ENCODE measurements at places on chromosomes 11 and 22.

GRCh38 chr11:92141159-92141558 is 83.5 kb upstream of the FAT3 start:
- peaks cover 10% of the 10 kb centered on the region for H3K4me1 ChIP-seq
- H3K36me3 ChIP-seq: no peaks in the 10 kb centered on the region
- H3K4me3 ChIP-seq: no peak overlapping the region
- no peak overlapping the region for H3K27ac ChIP-seq
- H3K27me3 ChIP-seq: no peaks in the 10 kb centered on the region

GRCh38 chr22:41620589-41621098 is at the start of gene DESI1:
TSS of gene DESI1 (minus strand) at chr22:41621043. CDS start at chr22:41620839, 204 bp downstream.
- H3K27ac ChIP-seq: peak within 1 kb of the TSS; percentile 99
- H3K4me1 ChIP-seq: peaks cover 22% of the 10 kb centered on the region
- H3K4me3 ChIP-seq: peak within 1 kb of the TSS; percentile 97
- H3K27me3 ChIP-seq: no peaks in the 10 kb centered on the region
- no peak for DNase-seq

DNA sequence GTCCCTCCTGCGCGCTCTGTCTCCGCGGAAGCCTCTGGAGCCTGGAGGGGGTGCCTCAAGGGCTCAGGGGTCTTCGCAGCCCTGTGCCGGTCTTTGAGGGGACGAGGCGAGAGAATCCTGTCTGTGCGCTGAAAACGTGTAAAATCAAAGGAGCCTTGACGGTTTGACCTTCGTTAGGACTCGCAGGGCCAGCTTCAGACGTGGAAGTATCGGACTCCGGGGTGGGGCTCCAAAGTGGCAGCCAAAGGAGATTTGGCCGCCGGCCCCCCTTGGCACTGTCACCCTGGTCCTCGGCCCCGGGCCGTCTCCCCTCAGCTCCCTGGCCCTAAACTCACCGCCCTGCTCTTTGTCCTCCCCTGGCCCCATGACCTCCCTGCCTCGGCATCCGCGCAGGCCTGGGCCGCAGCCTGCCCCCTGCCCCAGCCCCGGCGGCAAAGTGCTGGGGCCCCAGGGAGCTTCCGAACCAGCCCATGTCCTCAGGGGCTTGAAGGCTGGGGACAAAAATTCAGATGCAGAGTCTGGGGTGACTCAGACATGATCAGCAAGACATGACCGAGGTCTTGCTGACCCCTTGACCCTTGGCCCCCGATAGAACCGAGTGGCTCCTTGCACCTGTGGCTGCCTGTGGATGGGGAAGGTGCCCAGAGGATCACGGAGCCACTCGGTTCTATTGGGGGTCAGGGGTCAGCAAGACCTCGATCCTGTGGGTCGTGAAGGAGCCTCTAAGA is 6.9 kb upstream of the PHRF1 start:
- peaks cover 3% of the 10 kb centered on the region for H3K4me1 ChIP-seq
- H3K27ac ChIP-seq: no peak overlapping the region
- H3K4me3 ChIP-seq: peak overlapping the region; percentile 73
- no peaks in the 10 kb centered on the region for H3K36me3 ChIP-seq
- H3K27me3 ChIP-seq: peaks cover 7% of the 10 kb centered on the region
- no peak for DNase-seq

DNA sequence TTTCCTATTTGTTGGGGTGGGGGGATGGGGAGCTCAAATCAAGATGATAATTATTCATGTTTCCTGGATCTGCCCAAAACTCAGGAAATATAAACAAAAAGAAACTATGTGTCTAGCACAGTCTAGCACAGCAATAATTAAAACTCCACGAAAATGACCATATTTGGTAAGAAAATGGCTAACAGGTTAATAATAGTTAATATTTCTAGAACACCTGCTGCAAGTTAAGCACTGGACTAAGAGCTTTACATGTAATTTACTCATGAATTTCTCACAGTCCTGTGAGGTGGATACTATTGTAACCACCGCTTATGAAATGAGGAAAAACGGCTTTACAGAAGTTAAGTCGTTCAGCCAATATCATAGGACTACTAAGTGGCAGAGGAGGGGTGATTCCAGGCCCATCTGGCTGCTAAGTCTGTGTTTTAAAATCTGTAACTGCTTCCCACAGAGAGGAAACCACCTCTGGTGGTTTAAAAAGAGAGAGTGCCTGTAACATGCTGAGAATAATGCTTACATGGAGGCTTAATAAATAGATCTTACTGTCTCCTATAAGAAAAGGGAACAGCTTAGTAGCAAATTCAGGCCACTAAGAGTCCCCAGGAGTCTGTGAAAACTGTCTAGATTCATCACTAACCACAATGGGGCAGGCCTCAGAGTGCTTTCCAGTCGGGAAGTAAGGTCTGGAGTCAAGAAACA is 11.0 kb upstream of the AMOTL1 start:
- peaks cover 3% of the 10 kb centered on the region for H3K27me3 ChIP-seq
- H3K27ac ChIP-seq: no peak overlapping the region
- DNase-seq: no peak

DNA sequence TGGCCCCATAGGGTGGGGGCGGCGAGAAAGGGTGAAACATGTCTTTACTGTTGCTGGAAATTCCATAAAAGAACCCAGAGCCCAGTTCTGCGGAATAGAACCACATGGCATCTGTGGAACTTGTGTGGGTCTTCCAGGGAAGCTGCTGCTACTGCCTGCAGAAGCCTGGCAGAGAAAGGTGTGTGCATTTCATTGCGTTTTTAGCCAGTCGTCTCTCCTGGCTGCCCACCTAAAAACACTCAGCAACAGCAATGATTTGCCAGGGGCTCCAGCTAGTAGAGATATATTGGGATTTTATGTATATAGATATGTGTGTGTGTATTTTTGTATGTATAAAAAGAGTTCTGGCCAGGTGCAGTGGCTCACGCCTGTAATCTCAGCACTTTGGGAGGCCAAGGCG is 127.2 kb upstream of the TBCEL start:
- peaks cover 29% of the 10 kb centered on the region for H3K27me3 ChIP-seq
- H3K4me1 ChIP-seq: peaks cover 2% of the 10 kb centered on the region
- no peak overlapping the region for H3K4me3 ChIP-seq

DNA sequence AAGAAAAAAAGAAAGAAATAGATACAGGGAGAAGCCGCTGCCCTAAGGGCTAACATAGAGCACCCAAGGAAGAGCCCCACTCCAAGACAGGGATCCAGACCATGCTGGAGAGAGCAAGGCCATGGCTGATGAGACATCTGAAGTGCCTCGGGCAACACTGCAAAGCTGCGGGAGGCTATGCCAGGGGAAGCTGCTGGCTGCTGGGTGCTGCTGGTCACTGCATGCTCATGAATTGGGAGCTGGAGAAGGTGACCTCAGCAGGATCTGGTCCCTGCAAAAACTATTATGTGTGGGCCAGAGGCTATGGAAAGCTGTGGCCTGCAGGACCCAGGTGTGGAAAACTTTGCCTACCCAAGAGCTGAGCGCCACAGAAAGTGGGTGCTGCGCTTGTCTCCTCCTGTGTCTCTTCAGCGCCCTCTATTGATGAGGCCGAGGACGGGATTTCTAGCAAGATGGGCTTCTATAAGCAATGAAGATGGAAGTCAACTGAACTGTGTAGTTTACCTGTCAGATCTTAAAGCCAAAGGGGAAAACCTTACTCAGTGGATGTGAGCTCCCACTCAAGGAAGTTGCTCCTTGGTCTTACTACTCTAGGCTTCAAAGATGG is 17.3 kb upstream of the SLC29A2 start:
- H3K4me3 ChIP-seq: no peak overlapping the region
- H3K27me3 ChIP-seq: peaks cover 21% of the 10 kb centered on the region
- no peaks in the 10 kb centered on the region for H3K36me3 ChIP-seq
- DNase-seq: no peak
- H3K4me1 ChIP-seq: peaks cover 3% of the 10 kb centered on the region
- H3K27ac ChIP-seq: no peak overlapping the region
